ENCODE measurements at places on chromosomes 3 and 15.

DNA sequence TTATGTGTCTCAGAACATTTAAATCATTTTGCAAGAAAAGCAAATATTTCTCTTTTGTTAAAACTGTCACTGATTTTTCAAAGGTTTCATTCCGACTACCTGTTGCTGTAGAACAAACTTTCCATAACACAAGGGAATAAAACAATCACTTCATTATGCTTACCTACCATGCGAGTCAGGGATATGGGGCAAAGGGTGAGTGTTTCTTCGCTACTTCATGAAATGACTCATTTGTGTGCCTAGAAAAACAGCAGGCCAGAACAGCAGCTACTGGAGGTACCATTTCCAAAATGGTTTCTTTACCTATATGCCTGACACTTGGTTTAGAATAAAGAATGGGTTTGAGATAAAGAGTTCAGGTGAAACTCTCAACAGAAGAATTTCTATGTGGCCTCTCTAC, 712.5 kb downstream of the PLOD2 start:
- DNase-seq, result no peak
- H3K27ac ChIP-seq, result no peak overlapping the region
- H3K4me1 ChIP-seq, result no peaks in the 10 kb centered on the region
- no peak overlapping the region for H3K4me3 ChIP-seq

DNA sequence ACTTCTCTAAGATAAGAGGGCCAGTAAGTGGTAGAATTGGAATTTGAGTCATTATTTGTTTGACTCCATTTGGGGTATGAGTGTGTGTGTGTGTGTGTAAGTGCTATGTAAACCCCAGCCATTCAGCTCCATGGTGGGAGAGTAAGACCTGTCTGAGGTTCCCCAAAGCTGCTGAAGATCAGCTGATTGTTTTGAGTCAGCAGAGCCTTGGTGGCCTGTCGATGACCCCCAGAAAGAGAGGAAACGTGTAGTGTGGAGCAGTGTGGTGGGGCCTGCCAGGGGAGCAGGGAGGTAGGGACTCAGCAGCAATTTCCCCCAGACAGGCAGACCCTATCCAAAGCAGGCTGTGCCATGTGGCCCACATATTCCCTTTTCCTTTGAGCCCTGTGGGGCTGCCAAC, 5.3 kb downstream of the DVL3 start:
- no peak overlapping the region for H3K4me3 ChIP-seq
- no peaks in the 10 kb centered on the region for H3K27me3 ChIP-seq

DNA sequence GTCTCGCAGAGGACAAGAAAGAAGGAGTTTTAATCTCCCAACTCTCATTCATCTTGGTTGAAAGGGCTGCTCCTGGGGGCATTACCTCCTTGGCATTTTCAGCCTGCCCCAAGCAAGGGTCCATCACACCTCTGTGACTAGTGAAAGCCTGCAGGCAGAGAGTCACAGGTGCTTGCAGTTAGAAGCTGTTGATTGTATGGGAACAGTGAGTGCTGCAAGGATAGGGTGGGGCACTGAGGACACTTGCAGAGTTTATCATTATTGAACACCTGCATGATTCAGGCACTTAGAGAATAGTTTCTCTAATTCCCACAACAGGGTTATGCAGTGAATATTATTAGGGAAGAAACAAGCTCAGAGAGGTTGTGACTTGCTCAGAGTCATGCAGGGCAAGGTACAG, 41.7 kb upstream of the IGF2BP2 start:
- no peaks in the 10 kb centered on the region for H3K4me1 ChIP-seq
- H3K27ac ChIP-seq, result no peak overlapping the region
- no peak overlapping the region for H3K4me3 ChIP-seq
- H3K27me3 ChIP-seq, result no peaks in the 10 kb centered on the region
- no peaks in the 10 kb centered on the region for H3K36me3 ChIP-seq

- H3K27me3 ChIP-seq, result peaks cover 8% of the 10 kb centered on the region
- H3K36me3 ChIP-seq, result no peaks in the 10 kb centered on the region
- H3K4me1 ChIP-seq, result no peaks in the 10 kb centered on the region
- no peak for DNase-seq
- H3K27ac ChIP-seq, result no peak overlapping the region
Measured at GRCh38 chr15:61186905-61187741, 42.0 kb downstream of the RORA start.

- H3K4me3 ChIP-seq, result no peak overlapping the region
- no peak for DNase-seq
- no peaks in the 10 kb centered on the region for H3K27me3 ChIP-seq
- no peak overlapping the region for H3K27ac ChIP-seq
- H3K36me3 ChIP-seq, result no peaks in the 10 kb centered on the region
Measured at GRCh38 chr3:66655671-66656070, 154.8 kb upstream of the LRIG1 start.

DNA sequence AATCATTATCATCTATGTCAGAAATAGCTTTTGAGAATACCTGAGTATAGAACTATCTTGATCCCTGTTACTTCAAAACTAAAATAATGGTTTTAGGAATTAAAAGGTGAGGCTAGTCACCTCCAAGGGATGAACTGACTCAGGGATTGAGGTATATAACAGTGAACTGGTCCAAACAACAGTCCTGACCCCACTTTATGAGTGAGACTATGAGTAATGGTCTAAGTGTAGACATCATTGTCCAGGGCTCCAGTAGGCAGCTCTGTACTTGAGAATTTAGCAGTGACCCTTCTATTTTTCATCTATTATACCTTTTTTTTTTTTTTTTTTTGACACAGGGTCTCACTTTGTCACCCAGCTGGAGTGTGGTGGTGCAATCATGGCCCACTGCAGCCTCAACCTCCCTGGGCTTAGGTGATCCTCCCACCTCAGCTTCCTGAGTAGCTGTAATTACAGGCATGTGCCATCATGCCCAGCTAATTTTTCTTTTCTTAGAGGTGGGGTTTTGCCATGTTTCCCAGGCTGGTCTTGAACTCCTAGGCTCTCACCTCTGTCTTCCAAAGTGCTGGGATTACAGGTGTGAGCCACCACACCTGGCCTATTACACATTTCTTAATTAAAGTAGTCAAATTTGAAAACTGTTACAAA, 36.3 kb downstream of the MLH1 start:
- H3K4me1 ChIP-seq, result no peaks in the 10 kb centered on the region
- H3K36me3 ChIP-seq, result peaks cover 81% of the 10 kb centered on the region
- no peak overlapping the region for H3K27ac ChIP-seq
- no peak for DNase-seq

GRCh38 chr15:83205725-83206324, 1.8 kb downstream of the HDGFL3 start:
- H3K36me3 ChIP-seq, result peaks cover 11% of the 10 kb centered on the region
- peak overlapping the region; percentile 99 for H3K4me3 ChIP-seq
- peak overlapping the region; percentile 62 for H3K27ac ChIP-seq
- H3K27me3 ChIP-seq, result no peaks in the 10 kb centered on the region
- peaks cover 40% of the 10 kb centered on the region for H3K4me1 ChIP-seq

DNA sequence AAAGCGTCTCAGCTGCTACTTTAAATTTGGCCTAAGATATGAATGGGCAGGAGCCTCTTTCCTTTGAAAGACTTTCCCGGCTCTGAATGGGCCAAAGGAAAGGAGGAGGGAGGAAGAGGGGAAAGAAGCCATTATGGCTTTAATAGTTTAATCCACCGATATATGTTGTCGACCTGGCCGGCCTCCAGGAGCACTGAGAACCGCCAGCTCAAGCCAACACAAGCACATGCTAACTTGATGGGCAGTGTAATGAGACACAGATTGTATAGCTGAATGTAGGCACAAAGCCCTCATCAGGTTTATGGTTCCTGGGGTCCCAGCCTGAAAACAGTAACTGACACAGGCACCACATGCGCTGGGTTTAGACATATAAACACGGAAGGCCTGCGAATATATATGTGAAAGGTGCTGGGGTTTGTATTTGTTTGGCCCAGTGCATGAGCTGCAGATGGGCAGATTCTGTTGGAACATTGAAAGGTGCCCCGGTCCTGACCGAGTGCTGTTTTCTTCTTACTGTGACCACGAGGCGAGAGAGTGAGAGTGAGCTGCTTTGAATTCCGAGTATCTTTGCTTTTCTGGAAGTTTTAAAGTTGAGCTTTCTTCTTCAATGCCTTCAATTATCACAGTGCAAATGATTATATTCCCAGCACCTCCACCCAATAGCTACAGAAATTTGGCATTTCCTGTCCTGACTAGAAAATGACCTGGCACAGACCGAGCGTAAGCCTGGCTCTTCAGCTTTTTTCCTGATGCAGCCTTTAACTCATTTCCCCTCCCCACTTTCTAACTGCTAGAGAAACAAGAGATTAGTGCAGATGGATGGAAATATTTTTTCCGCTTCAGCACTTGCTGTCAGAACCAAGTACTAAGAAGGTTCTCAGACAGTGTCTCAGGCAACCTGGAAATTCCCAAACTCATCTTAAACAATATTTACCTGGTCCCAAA, 267.3 kb downstream of the RORA start:
- H3K27ac ChIP-seq, result no peak overlapping the region
- H3K27me3 ChIP-seq, result no peaks in the 10 kb centered on the region
- peaks cover 7% of the 10 kb centered on the region for H3K4me1 ChIP-seq
- no peak for DNase-seq

- peaks cover 15% of the 10 kb centered on the region for H3K4me1 ChIP-seq
- no peaks in the 10 kb centered on the region for H3K36me3 ChIP-seq
- H3K4me3 ChIP-seq, result no peak overlapping the region
Measured at GRCh38 chr3:29484633-29485032, 203.8 kb downstream of the RBMS3 start.

DNA sequence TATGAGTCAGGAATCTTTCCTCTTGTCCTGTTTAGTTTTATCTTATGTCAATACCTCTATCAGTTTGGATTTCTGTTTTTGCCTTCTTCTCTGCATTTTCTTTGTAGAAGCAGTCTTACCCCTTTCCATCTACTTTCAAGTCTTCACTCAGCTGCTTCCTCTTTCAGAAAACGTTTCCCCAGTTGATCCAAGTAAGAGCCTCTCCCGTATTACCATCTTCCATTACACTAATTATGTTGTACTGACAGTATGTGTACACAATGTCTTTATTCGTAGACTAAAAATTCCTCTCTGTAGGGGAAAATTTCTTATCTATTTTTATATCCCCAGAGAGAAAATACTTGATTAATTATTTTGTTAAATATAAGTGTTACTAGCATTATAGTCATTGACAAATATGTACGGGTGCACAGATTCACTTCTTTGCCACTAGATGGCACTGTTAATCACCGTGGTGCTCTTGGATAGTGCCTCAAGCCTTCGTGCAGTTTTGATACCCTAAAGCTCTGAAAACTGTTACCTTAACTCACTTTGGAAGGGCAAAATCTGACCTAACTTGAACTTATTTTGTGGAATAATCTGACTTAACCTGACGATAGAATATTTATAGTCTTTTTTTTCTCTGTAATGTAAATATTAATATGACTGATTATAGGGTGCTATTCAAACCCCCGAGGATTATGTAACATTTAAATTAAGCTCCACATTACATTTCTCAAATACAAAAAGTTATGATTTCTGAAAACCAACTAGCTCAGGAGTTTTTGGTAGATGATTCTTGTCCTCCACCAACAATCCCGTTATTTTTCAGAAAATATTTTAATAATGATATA, 74.2 kb upstream of the POU1F1 start:
- H3K4me1 ChIP-seq, result no peaks in the 10 kb centered on the region
- no peaks in the 10 kb centered on the region for H3K36me3 ChIP-seq
- no peak overlapping the region for H3K27ac ChIP-seq
- H3K27me3 ChIP-seq, result no peaks in the 10 kb centered on the region
- DNase-seq, result no peak
- no peak overlapping the region for H3K4me3 ChIP-seq

DNA sequence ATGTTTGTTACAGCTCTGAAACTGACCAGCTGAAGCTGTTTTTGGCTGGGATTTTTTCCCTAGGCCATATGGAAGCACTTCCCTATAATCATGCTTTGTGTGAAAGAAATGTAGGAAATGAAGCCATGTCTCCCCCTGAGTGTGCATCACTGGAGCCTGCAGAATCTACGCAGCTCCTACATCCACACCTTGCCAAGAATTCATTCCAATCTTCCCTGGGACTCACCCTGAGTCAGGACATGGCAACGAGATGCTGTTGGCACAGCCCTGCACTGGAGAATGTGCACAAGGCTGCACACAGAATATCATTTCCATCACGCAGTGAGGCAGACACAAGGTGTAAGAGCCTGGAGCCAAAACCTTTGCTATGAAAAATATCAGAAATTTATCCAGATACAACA, 189.5 kb downstream of the ADAMTSL3 start:
- H3K4me1 ChIP-seq, result peaks cover 34% of the 10 kb centered on the region
- no peak for DNase-seq
- no peaks in the 10 kb centered on the region for H3K36me3 ChIP-seq

- DNase-seq, result no peak
- no peak overlapping the region for H3K27ac ChIP-seq
- no peaks in the 10 kb centered on the region for H3K4me1 ChIP-seq
- H3K27me3 ChIP-seq, result no peaks in the 10 kb centered on the region
Measured at GRCh38 chr3:103873021-103873420, 1438.2 kb downstream of the ZPLD1 start.

DNA sequence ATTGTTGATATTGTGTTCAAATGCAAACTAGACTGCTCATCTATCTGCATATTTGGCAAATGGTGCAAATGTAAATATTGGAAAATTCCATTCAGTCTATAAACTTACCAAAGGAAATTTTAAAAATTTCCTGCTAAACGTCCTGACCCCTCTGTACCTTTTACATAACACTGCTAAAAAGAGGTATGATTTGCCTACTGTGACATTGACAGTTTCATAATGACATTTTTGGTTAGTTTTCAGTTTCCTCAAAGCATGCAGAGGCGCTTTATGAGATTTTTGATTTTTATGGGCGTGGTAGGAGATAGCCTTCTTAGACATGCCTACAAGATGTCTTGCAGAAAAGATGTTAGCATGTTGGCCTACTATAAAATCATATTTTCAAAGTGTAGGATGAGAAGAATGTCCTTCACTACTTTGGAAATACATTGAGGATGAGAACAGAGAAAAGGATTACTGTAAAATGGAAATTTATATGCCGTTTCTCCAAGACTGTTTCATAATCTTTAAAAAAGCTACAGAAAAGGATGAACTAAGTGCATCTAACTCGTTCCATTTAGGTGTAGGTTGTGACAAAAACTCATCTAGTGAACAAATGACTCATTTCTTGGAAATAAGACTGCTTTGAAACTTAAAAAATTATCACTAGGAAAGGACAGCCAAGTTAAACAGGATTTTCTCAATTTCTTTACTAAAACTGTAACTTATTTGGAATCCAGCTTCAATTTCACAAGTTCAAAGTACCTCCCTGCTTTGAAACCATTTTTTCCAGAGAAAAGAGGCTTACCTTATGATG, 14.5 kb upstream of the ISLR start:
- no peaks in the 10 kb centered on the region for H3K36me3 ChIP-seq
- H3K27ac ChIP-seq, result no peak overlapping the region
- DNase-seq, result no peak

DNA sequence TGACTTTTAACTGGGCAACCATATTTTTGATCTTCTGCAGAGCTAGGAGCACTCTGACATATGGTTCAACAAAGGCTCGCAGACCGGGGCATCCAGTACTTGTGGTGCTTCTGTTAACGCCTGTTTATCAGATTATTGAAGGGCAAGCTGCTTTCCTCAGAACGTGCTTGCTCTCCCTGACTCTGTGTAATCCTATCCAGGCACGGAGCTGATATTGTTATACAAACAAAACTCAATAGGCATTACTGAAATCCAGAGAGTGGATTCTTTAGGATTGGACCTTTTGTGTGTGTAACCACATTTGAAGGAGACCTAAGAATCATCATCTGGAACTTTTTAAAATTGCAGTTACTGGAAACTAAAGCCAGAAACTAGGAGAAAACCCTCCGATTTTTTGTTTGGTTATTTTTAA, 246.5 kb downstream of the PTPRG start:
- H3K36me3 ChIP-seq, result no peaks in the 10 kb centered on the region
- no peak overlapping the region for H3K4me3 ChIP-seq
- H3K27me3 ChIP-seq, result no peaks in the 10 kb centered on the region
- DNase-seq, result no peak

GRCh38 chr15:81419332-81419943, 45.4 kb upstream of the TMC3 start:
- H3K27me3 ChIP-seq, result no peaks in the 10 kb centered on the region
- H3K27ac ChIP-seq, result no peak overlapping the region
- H3K4me1 ChIP-seq, result no peaks in the 10 kb centered on the region
- H3K36me3 ChIP-seq, result no peaks in the 10 kb centered on the region
- H3K4me3 ChIP-seq, result no peak overlapping the region
- DNase-seq, result no peak
